ENCODE measurements at places on chromosomes 1 and 21.

DNA sequence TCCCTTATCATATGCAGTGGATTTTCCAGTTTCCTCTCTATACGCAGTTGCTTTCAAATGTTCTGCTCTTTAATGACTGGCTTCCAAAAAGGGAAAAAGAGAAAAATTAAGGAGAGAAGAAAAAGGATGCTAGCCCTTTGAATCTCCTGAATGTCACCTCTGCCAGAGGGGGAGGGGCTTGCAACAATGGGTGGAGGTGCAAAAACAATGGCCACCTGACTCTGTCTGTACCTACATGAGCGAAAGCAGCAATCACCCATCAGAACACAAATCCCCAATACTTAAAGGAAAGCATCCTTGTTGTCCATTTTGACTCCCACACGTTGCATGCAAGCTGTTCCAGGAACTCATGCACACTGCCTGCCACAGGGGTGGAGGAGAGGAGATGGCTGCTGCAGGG, 61.2 kb downstream of the CCDC30 start:
- no peak for DNase-seq

DNA sequence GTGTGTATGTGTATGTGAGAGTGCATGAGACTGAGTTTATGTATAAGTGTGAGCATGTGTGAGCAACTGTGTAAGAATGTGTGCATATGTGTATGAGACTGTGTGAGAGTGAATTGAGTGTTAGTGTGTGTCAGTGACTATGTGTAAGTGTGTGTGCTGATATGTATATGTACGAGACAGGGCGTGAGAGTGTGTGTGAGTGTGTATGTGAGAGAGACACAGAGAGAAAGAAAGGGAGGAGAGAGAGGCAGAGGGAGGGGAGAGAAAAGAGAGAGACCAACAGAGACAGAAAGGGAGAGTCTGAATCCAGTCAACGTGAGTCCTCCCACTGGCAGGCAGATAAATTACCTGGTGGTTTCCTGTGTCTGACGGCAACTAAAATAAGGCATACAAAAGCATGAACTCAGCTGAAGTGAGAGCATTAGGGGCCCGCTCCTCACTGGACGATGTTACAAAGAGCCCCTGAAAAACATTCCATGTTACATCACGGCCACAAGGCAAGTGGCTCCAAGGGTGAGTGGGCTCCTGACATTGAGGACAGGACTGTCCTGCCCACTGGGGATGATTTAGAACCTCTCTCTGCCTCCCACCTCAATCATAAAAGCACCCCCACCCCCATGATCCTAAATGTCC, 66.6 kb upstream of the TIAM1 start:
- DNase-seq = no peak

DNA sequence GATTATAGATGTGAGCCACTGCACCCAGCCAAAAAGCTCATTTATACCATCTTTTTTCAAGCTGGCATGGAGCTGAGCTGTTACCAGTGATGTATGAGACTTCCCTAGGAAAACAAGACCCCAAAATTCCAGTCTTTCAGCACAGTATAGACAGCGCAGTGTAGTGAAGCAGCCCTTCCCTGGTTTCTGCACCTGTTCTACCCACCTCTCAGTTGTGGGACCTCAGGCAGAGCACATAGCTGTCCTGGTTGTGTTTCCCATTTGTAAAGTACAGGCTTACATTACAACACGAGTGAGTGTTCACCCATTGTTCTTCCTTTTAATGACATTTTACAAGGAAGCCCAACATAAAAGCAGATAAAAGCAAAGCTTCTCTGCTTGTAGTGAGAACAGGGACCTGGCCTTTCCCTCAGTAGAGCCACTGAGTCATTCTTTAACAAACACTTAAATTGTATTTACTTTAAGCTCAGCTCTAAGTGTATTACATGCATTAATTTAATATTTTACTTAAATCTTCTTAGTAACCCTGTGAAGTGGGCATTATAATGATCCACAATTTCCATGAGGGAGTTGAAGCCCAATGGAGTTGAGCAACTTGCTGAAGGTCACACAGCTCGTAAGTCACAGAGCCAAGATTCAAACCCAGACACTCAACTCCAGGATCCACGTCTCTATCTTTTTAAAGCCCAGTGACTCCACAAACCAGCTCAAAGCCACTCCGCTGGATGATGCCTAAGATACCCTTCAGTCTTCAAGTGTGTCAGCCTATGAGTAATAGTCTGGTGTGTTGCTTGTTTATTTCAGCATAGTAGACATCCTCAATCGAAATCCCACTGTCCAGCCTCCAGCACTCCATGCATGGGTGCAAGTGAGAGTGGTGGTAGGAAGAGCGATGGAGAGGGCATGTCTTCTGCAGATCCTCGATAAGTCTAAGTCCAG, 40.5 kb upstream of the CAPZB start:
- no peak for DNase-seq

GRCh38 chr1:110233861-110234260, 23.7 kb downstream of the KCNC4 start:
- no peak for DNase-seq

GRCh38 chr1:12229386-12229834, 420 bp upstream of the VPS13D start:
- no peak for DNase-seq

DNA sequence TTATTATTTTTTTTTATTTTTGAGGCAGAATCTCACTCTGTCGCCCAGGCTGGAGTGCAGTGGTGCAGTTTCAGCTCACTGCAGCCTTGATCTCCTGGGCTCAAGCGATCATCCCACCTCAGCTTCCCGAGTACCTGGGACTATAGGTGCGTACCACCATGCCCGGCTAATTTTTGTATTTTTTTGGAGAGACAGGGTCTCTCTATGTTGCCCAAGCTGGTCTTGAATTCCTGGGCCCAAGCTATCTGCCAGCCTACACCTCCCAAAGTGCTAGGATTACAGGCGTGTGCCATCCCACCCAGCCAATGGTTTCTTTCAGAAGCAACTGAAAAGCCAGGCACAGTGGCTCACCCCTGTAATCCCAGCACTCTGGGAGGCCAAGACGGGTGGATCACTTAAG, 2.3 kb downstream of the KRTCAP2 start:
- no peak for DNase-seq

- DNase-seq = no peak
Measured at GRCh38 chr1:13766592-13767564, 66.9 kb downstream of the PRDM2 start.

DNA sequence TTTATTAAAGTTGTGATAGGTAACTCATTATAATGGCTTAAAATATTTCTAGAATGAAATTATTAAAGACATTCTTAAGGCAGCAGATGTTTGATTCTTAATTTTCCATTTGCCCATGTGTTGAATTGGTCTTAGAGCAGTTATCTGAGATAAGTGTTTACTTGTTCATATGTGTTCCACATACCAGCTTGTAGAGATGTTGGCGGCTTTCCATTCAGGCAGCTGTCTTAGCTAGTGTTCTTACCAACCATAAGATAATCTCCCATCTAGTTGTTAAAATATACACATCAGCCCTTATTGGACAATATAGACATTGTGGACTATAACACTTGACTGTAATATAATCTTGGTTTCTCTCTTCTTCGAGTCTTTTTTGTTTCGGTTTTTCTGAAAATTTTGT, 1372.9 kb upstream of the ADGRL2 start:
- no peak for DNase-seq

- DNase-seq = no peak
Measured at GRCh38 chr1:65703853-65704252, 88.8 kb upstream of the PDE4B start.

DNA sequence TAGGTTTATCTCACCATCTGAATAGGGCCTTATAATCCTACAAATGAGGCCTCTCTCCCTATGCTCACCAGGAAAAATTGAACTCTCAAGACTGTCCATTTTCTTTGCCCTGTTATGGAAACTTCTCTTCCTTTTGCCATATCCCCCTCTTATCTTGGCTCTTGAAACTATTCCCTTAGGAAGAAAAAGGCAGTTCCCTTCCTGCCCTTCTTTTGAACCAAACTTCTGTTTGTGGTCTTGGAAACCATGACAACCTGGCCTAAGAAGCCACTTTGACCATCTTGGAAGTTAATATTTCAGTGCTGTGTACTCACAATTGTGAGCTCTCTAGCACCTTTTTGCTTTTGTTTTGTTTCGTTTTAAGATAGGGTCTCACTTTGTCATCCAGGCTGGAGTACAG, 40.0 kb downstream of the ATP2B4 start:
- no peak for DNase-seq

GRCh38 chr1:58030456-58030855, 516.1 kb downstream of the OMA1 start:
- DNase-seq = no peak

DNA sequence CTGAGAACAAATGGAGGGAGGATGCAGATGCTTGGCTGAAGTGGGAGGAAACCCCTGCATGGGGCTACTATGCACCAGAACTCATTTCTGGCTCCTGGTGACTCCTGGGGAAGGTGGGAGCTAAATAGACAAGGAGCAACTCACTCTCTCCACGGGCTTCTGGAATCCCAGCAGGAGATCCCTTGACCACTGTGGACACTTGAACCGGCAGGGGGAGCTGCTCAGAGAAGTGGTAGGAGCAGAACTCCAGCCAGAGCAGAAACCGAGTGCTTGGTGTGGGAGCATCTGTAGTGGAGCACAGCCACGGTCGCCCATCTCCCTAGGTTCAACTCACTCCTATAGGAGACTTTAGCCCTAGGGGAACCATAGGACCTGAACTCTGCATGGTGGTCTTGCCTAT, 205.6 kb upstream of the GJB5 start:
- no peak for DNase-seq

- DNase-seq = no peak
Measured at GRCh38 chr1:918843-919242, 4.9 kb upstream of the SAMD11 start.

DNA sequence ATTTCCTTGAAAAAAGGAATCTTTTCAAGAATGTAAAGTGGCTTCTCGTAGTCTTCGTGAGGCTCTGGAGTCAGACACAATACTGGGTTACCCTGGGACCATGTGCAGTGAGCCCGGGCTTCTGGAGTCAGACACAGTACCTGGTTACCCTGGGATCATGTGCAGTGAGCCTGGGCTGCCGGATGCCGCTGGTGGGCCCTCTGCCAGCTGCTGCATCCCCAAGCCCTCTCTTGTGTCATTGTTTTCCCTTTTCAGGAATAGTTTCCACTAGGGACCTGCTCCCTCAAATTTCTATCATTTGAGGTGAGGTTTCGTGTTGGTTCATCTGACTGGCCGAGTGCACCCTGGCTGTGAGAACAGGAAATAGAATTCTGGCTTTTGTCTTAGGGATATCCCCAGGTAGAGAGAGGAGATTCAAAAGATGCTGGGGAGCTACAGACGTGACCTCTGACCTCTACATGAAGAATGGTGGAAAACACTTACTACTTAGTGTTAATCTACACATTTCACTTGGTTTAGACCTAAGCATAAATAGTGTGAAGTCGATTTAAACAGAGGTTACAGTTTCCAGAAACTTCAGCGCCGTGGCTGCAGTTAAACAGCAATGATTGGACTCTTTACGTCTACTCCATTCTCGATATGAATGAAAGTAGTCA, 10.6 kb downstream of the ADARB1 start:
- DNase-seq = no peak

DNA sequence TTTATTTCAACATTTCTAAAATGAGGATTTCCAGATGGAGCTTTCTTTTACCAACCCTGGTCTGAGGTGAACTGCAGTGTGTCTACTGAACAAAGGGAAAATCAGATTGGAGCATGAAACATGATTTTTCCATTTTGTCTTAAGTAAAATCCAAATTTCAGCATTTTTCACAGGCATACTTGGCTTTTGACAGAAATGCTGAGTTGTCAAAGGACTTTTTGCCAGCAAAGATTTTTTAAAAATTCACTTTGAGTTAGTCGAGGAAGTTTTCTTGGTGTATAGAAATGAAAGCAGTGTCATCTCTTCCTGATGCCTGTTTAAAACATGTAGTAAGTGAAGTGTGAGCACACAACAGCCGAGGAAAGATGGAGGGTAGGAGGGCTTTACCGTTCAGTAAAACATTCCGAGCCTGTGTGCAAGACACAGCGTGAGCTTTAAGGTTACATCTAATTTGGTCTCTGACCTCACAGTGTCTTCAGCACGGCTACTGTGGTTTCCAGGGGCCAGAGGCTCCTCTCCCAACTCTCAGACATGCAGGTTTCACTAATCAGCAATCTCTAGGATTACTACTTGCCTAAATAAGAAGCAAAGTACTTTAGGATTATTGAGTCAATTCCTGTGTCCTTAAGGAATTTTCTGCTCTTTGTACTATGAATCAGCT, 45.9 kb downstream of the SAMD13 start:
- no peak for DNase-seq

DNA sequence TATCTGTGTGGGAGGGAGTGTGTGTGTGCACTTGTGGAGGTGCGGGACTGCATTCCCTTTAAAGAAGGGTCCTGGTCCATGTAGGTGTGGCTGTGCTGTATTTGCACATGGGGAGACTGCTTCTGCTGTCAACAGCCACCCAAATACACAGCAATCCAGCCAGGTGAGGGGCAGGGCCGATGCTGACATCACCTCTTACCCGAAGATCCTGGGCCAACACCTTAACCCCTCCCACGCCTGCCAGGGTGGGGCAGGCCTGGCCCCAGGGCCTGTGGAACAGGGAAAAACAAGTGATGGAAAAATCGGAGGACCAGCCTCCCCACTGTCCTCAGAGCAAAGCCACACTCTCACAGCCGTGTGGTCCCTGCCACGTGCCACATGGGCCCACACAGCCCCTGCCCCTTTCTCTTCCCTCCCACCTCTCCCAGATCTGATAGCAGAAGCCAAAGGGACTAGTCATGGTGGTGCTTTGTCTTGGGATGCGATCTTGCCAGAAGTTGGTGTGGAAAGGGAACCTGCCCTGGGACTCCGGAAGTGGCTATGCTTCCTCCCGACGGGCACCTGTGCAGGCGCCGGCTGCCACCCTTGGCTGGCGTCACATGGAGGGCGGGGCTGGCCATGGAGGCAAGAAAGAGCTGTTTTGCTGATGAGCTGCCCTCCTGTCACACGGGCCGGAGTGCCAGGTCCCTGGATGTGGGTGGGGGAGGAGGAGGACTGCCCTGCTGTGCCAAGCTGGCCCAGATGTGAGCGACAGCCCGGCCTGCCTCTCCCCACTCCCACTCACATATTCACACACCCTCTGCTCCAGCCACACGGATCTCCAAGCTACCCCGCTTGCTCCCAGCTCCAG, 7.8 kb upstream of the CASZ1 start:
- DNase-seq = no peak

DNA sequence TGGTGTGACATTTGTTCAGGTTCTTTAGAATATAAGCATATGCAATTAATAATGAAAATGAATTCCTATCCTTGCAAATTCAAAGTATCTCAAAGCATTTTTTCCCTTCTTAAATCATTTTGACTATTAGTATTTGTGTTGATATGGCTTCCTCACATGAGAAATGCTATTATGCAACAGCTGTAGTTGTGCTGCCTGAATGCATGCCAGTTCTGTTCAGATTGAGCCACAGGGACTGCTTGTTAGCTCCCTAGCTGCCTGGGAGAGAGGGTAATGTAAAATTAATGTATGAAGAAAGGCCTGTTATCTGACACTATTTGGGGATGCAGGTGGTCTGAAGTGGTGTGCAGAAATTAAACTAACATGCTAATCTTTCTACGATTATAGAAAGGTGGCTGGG, 45.5 kb downstream of the CACHD1 start:
- DNase-seq = no peak

- peak; percentile 43 for DNase-seq
Measured at GRCh38 chr1:36342426-36343185, 19.2 kb upstream of the EVA1B start.

GRCh38 chr21:40421121-40421520, 425.8 kb downstream of the DSCAM start:
- DNase-seq = no peak

Data from stimulated activated CD4-positive, alpha-beta T cell treated with anti-CD3 and anti-CD28 coated beads, Interleukin-1b, Interleukin-23, amount 100 ng/mL, for 48 hours (primary cell).